Neural progenitor cell (in vitro differentiated cells): ENCODE measurements at places on chromosomes 13 and 19. TPM values are rescaled to one million over a fixed set of nuclear protein-coding genes. Genes with fewer than 3 reads are reported as not detected.

- no peaks in the 10 kb centered on the region for H3K4me1 ChIP-seq
- H3K27me3 ChIP-seq = no peaks in the 10 kb centered on the region
- H3K36me3 ChIP-seq = no peaks in the 10 kb centered on the region
- H3K27ac ChIP-seq = no peak overlapping the region
- no peak for DNase-seq
- H3K4me3 ChIP-seq = no peak overlapping the region
Measured at GRCh38 chr13:79604752-79605151, 123.8 kb downstream of the NDFIP2 start.

GRCh38 chr19:44725251-44725650, 23.3 kb upstream of the BCL3 start:
- H3K27ac ChIP-seq = no peak overlapping the region
- no peaks in the 10 kb centered on the region for H3K36me3 ChIP-seq
- DNase-seq = no peak
- no peak overlapping the region for H3K4me3 ChIP-seq

The KLK2 gene
- not detected in 2 replicates for total RNA-seq

DNA sequence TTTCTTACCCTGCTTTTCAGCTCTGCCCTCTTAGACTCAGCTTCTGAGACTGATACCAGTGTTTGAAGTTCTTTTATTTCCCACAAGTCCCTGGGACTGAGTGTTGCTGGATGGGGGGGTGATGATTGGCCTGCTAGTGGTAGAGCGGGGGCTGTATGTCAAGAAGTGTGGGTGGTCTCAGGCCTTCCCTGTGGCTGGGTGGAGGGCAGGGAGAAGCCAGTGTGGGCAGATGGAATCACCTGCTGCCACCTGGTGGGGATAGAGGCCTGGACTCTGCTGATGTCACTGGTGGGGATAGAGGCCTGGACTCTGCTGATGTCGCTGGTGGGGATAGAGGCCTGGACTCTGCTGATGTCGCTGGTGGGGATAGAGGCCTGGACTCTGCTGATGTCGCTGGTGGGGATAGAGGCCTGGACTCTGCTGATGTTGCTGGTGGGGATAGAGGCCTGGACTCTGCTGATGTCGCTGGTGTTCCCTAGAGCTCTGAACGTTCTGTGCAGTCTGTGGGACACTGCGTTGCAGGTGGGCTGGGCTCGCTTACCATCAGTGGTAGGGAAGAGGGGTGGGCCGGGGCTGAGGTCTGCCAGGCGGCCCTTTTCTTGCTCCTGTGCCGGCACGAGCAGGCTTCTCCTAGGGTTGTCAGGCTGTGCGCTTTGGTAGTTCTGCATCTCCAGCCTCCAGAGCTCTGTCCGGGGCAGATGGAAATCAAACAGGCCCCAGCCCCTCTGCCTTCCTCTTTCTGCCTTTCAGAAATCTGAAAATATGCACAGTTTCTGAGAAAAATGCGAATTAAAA, 101.3 kb downstream of the ARHGEF7 start:
- no peak overlapping the region for H3K27ac ChIP-seq
- H3K4me3 ChIP-seq = peak overlapping the region; percentile 22

- no peak for DNase-seq
- no peaks in the 10 kb centered on the region for H3K36me3 ChIP-seq
- H3K4me3 ChIP-seq = no peak overlapping the region
- no peak overlapping the region for H3K27ac ChIP-seq
- no peaks in the 10 kb centered on the region for H3K27me3 ChIP-seq
- peaks cover 15% of the 10 kb centered on the region for H3K4me1 ChIP-seq
Measured at GRCh38 chr13:40442826-40443225, 223.6 kb downstream of the FOXO1 start.

GRCh38 chr13:34025746-34026145, 207.8 kb downstream of the RFC3 start:
- H3K4me3 ChIP-seq = no peak overlapping the region
- no peak overlapping the region for H3K27ac ChIP-seq
- H3K27me3 ChIP-seq = no peaks in the 10 kb centered on the region
- no peaks in the 10 kb centered on the region for H3K36me3 ChIP-seq
- no peaks in the 10 kb centered on the region for H3K4me1 ChIP-seq

GRCh38 chr19:43300206-43300605, 30.9 kb upstream of the PSG9 start:
- DNase-seq = no peak
- no peaks in the 10 kb centered on the region for H3K27me3 ChIP-seq
- H3K4me3 ChIP-seq = no peak overlapping the region
- H3K27ac ChIP-seq = no peak overlapping the region
- H3K4me1 ChIP-seq = no peaks in the 10 kb centered on the region
- no peaks in the 10 kb centered on the region for H3K36me3 ChIP-seq

The DKKL1 gene
- 3.0 and 5.6 TPM in 2 replicates for total RNA-seq
